ENCODE measurements at places on chromosomes 3 and 15.

- DNase-seq = no peak
These were observed 141.2 kb downstream of the GMNC start for GRCh38 chr3:190721330-190721729.

DNA sequence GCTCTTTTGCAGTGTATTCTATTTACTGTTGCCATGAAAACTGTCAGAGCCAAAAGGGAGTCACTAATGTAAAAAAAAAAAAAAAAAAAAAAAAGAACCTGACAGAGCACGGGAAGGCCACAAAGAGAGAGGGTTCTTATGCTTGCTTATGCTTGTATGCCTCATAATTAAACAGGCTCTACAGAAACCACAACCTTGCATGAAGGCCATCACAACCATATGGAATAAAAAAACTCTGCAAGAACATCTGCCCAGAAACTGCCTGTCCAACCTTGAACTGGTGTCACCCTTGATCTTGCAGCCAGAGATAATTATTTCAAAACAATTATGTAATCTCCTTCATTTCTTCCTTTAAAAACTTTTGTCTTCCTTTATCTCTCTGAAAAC, 50.1 kb downstream of the CFAP20DC start:
- DNase-seq = no peak

- DNase-seq = no peak
These were observed 15.1 kb downstream of the CLDN1 start for GRCh38 chr3:190307164-190307545.

- no peak for DNase-seq
These were observed 20.1 kb downstream of the CACNA2D2 start for GRCh38 chr3:50483374-50483773.

DNA sequence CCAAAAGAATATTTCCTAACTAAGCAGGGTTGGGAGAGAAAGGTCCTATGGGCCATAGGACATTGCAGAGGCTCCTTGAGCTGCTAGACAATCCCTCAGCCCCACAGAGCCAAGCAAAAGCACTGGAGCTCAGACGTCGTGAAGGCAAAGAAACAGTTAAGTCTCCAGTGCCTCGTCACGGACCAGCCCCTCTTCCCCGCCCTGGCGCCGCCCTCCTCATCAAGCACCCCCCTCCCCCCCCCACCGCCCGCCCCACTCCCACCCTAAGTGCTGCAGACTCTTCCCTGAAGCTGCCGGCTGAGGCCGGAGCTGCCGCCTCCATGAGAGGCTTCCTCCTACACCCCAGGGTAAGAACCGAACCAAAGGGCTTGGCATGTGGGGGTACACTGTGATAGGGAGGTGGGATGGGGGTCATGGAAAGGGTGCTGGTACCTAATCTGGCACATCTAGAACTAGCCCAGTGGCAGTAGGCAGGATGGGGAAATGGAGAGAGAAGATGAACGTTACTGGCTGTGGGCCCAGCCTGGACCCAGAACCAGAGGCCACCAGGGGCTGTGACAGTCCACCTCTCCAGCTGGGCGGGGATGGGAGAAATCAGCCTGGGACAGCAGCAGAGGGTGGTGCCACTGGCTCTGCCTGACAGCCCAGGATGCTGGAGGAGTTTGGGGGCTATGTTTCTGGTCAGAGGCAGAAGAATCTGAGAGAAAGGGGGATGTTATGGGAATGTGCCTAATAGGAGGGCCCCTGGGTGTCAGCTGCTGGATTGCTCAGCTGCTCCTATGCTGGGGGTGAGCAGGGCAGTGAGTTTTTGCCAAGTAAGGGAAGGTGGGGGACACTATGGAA, at the start of gene MAP1A:
Gene MAP1A, plus strand, starts transcription at position 255 of the 843 bp plus-strand sequence. CDS start 3,866 bp downstream, outside the sequence.
- no peak for DNase-seq

GRCh38 chr3:147305533-147306250, 100.7 kb downstream of the ZIC4 start:
- DNase-seq = no peak

GRCh38 chr15:30903497-30904187, at the start of gene FAN1:
TSS of gene FAN1 (plus strand) at chr15:30903915. CDS start at chr15:30904664, 749 bp downstream.
- DNase-seq = peak; percentile 70

DNA sequence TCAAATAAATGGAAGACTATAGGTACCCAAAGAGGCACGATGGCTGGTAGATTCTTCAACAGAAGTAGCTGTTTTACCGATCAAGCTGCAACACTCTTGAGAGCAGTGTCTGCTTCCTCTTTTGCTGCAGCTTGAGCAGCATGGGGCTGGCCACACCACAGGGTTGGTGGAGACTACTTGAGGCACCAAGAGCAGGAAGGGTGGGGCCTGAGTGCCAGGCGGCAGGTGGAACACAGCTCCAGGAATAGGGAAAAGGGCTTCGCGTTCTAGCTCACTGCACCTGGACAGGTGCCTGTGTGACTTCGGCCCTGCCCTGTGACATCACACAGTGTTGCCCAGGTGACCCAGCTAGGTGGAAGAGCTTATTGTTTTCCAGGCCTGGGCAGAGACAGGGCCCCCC, at the start of gene CCDC33:
Gene CCDC33, plus strand, starts transcription at position 365 of the 400 bp plus-strand sequence. CDS start 394 bp downstream, outside the sequence.
- DNase-seq = no peak

GRCh38 chr3:53171064-53171418, 10.0 kb downstream of the PRKCD start:
- DNase-seq = no peak

DNA sequence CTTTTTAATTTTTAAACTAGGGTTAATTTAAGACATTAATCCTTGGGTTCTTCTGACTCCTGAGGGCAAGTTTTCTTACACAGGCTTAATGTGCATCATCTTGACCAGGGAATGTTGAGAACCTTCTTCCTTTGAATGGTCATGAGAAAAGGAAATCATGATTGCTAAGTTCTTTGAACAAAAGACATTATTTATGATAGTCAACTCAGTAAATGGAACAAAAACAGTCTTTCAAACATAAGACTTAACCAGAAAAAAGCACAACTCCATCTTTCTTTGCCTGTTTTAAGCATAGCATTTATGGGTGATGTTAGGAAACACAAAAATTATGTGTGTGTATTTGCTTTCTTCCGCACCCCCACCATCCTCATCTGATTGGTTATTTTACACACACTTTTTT, 5.4 kb downstream of the TLNRD1 start:
- DNase-seq = no peak

DNA sequence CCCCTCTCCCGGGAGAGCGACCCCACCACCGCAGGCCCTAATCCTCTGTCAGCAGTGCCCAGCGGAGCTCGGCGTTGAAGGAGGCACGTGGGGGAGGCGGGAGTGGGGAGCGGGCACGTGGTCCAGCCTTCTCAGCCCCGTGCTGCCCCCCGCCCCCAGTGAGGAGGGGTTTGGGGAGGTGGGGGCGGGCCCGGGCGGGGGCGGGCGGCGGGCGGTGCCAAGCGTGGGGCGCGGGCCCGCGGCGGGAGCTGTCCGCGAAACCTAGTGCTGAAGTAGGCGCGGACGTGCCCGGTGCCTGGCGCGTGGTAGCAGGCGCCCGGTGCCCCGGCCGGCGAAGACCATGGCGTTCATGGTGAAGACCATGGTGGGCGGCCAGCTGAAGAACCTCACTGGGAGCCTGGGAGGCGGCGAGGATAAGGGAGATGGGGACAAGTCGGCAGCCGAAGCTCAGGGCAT, at the start of gene CPLX3:
Gene CPLX3, plus strand, starts transcription at position 264 of the 456 bp plus-strand sequence. Its CDS starts 77 bp downstream, at position 341.
- DNase-seq = no peak

DNA sequence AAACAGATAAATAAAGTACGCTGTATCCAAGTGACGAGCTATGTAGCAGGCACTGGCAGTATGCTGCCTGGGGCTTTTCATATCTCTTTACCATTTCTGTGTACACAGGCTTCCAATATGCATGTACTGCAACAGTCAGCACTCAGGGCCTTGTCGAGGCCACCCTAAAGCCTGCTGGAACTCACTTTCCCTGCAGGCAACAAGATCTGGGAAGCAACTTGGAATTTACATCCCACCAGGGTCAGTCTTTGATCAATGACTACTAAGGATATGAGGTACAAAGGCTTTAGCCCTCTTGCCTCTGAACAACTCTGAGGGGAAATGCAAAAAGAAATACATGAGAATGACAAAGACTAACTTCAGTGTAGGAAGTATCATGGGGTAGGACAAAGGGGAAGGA, 101.8 kb upstream of the ARL6 start:
- DNase-seq = no peak

GRCh38 chr3:65919826-65920225, 118.9 kb downstream of the MAGI1 start:
- DNase-seq = no peak

DNA sequence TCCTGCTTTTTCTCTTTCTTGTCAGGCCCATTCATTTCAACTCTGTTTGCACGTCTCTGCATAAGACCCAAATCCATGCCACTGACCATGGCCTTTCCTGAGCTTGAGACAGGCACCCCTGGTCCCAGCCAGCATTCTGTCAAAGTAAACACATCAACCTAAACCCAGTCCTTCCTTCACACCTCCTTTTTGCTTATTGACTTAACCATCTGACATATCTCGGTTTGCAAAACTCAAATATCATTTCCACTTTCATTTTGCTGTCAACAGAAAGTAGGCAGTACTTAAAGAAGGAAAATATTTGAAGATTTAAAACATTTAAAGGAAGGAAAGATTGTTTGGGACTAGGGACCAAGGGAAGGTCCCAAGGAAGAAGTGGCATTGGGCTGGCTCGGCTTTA, 48.2 kb upstream of the KBTBD8 start:
- no peak for DNase-seq

DNA sequence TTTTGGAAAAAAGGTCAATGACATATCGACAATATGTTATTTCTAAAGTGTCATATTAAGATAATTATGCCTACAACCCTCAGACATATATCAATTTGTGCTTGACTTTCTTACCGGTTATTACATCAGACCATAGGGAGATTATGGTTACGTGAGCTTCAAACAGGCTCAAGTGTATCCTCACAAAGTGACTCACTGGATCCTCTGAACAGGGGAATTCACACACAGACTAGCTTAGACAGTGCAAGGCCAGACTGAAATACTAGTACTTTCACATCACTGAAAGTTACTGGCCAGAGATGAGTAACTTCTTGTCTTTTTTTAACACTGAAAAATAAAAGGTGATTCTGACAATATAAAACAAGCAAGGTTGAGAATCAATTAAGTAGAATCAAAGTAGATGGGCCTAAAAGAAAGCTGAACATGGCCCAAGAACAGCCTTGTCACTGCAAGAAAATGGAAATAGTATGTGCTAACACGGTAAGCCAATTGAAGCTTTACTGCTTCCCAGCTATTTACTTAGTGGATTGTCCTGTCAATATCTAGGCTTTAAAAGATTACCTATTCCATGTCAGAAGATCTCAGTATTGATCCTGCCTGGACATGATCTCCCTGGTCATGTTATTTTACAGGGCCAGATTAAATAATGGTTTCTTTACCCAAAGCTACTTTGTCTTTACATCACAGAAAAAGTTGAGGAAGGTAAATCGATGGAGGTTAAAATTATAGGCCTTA, 848.6 kb downstream of the ROBO1 start:
- DNase-seq = no peak

GRCh38 chr3:72604328-72604727, 243.9 kb downstream of the SHQ1 start:
- no peak for DNase-seq

DNA sequence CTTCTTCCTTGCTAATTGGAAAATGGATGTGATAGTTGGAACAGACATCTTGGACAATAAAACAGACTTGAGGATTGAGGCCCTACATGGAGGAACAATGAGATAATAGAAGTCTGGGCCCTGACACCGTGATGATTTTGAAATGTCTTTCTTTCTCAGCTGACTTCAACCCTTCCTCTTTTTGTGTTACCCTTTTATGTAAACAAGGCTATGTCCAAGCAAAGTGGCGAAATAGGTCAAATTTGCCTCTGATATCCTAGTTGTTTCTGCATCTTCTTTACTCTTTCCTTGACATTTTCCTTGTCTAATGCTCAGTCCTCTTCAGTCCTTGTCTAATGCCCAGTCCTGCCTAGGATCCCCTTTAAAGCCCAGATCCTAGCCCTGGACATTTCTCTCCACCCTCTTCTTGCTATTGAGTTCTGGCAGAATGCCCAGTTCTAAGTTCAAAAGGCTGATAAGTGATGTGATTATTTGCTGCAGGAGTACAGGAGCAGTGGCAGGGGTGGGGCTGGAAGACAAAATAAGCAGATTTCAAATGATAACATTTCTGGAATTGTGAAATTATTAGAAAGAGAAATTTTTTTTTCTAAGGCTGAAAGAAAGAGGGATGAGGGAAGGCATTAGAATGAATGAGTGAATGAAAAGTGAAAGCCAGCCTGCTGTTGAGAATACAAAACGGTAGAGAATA, 6.5 kb upstream of the VPS8 start:
- no peak for DNase-seq

DNA sequence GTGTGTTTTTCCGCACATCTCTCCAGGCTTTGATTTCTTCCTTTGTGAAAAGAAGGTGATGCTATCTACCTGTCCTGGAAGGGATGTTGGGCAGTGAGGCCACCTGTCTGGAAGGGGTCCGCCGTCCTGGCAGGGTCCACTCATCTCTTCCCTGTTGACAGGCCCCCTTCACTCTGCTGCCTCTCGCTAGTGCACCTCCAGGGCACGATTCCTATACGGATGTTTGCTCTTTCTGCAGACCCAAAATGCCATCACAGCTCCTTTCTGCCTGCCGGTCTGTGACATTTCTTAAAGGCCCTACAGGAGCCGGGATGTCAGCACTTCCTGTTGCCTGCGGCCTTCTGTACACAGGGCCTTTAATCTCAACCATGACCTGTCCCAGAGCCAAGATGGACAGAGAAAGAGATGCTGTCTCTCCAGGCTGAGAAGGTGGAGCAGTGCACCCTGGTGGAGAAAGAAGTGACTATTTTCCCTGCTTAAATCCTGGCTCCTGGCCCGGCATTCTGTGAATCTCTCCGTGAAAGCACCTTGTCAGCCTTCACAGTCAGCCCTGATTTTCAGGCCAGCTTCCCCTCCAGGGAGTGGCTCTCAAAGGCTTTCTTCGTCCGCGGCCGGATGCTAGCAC, 7.4 kb downstream of the FAM3D start:
- no peak for DNase-seq

DNA sequence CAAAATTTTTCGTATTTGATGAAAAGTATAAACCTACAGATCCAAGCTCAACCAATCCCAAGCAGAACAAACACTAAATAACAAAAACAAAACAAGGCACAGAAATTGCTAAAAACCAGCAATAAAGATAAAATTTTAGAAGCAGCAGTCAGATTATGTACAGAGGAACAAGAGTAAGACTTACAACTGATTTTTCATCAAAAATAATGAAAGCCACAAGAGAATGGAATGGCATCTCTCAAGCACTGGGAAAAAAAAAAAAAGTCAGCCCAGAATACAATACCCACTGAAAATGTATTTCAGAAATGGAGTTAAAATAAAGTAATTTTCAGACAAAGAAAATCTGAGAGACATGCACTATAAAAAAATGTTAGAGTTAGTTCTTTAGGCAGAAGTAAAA, 27.0 kb downstream of the GPR156 start:
- DNase-seq = no peak

All from stimulated activated CD4-positive, alpha-beta T cell treated with anti-CD3 and anti-CD28 coated beads, TNF-alpha, amount 100 ng/mL, for 48 hours (primary cell).